Left lung (tissue), 14 donors: ENCODE measurements at places on chromosomes 6 and 20.
A peak's percentile ranks its signal among the peaks of the same experiment; 100 is the strongest.

DNA sequence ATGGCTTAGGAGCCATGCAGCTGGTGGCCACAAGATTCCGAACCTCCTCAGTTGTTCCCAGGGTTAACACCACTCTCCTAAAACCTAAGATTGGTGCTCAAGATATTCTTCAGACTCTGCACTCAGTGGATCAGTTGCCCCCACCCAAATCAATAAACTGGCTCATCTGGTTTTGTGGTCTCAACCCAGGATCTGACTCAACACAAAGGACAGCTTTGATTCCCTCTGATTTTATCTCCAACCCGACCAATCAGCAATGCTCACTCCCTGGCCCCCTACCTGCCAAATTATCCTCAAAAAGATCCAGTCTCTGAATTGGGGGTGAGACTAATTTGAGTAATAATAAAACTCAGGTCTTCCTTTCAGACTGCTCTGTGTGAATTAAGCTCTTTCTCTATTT is 137.5 kb downstream of the EYS start:
- DNase-seq: no peak

DNA sequence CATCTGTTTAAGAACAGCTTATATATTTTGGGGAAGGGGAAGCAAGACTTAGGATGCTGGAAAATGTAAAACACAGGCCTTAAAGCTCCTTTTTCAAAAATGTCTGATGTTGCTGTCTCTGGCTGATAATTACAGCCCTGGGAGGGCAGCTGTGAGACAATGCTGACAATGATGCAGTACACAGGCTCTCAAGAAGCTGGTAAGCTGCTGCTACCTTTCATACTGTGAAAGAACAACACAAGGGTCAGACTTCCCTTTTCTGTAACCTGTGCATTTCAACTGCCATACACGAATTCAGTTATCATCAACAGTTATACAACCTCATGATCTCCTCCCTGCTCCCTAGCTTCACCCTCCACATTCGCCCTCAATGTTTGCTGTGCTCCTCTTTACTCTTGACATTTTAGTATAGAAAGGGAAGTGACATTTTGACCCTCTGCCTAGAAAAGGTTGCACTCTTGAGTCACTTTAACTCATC is 25.2 kb downstream of the MAP7 start:
- DNase-seq: no peak

- no peak for DNase-seq
These were observed 164.8 kb upstream of the CEP162 start for GRCh38 chr6:84392261-84392660.

DNA sequence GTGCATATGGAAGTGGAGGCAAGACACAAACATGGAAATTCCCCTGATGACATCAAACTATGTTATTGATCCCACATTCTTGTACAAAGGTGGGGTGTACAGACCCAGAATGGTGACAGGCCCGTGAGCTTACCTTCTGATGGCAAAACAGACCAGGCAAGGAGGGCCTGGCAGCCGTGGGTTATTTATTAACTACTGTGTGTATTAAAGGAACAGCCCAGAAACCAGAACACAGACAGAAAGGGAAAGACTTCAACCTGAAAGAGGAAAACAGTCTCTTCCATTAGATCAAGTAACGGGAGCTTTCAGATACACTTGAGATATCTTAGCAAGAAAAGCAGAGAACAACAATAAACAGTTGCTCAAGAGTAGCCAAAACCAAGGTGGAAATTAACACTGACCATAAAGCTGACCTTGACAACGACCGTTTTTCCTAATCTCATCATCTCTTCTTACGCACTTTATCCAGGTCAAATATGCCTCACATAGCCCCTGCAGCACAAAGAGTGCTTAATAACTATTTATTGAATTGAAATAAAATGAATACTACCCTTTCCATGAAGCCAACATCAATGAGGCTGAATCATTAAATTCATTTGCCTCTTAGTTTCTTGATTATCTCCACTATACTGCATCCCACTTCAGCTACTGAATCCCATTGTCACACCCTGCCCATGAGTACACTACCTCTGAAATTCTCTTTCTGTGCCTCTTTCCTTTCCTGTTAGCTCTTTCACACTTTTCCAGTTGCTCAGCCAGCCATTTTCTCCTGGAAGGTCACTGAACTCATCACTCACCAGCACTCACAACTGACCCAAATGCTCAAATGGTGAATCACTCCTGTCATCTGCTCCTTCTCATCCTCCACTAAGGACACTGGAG is 67.4 kb downstream of the MOXD1 start:
- peak; percentile 21 for DNase-seq

- peak; percentile 51 for DNase-seq
These were observed 54.9 kb downstream of the PRR18 start for GRCh38 chr6:166253281-166253681.
